ENCODE measurements at places on chromosomes 4 and X. TPM values are rescaled to one million over a fixed set of nuclear protein-coding genes. Genes with fewer than 3 reads are reported as not detected.

The LDB2 gene
- 26.6 TPM for total RNA-seq

The KLB gene
- total RNA-seq = under 0.01 TPM

The EXOC1L gene
- not detected for total RNA-seq

The TCEAL1 gene
- 212 TPM for total RNA-seq

The CT47B1 gene
- not detected for total RNA-seq

The LRCH2 gene
- 11.6 TPM for total RNA-seq

The MBNL3 gene
- total RNA-seq = 13.8 TPM

The SLIT2 gene
- total RNA-seq = 95.9 TPM

The ARHGEF38 gene
- total RNA-seq = 0.29 TPM

The ARHGAP36 gene
- not detected for total RNA-seq

The GK2 gene
- total RNA-seq = not detected

DNA sequence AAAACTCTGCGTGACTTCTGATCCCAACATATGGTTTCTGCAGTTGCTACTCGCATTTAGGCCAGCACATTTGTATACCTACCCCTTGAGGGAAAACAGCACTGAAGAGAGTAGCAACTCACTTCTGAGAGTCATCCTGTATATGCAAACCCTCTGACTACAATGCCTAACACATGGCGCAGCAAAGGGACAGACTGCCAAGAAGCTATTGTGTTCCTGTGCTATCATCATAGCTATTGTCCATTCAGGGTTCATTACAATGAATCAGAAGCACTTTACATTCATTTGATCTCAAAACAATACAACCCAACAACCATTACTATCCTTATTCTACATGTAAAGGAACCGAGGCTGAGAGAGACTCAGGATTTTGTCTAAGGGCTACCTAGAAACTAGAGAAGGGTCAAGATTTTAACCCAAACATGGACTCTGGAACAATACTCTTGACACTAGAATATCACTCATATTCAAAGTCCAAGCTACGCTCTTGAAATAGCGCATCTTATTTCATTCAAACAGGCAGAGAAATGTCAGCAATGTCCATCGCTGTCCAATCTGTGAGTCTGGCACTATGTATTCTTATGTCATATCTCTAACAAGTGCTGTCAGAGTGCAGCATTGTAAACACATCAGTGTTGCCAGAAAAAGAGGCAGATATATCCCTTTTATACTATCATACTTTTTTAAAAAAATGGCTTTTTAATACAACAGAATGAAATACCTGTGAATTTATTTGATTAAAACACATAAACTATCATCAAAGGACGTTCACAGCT is 173.6 kb downstream of the CORIN start:
- H3K4me1 ChIP-seq = no peaks in the 10 kb centered on the region
- H3K36me3 ChIP-seq = no peaks in the 10 kb centered on the region
- H3K27me3 ChIP-seq = no peaks in the 10 kb centered on the region
- H3K27ac ChIP-seq = no peak overlapping the region

- H3K4me3 ChIP-seq = no peak overlapping the region
- no peak for DNase-seq
- H3K4me1 ChIP-seq = no peaks in the 10 kb centered on the region
- no peaks in the 10 kb centered on the region for H3K27me3 ChIP-seq
Observed at GRCh38 chr4:47145630-47146029, 114.3 kb downstream of the GABRB1 start.

DNA sequence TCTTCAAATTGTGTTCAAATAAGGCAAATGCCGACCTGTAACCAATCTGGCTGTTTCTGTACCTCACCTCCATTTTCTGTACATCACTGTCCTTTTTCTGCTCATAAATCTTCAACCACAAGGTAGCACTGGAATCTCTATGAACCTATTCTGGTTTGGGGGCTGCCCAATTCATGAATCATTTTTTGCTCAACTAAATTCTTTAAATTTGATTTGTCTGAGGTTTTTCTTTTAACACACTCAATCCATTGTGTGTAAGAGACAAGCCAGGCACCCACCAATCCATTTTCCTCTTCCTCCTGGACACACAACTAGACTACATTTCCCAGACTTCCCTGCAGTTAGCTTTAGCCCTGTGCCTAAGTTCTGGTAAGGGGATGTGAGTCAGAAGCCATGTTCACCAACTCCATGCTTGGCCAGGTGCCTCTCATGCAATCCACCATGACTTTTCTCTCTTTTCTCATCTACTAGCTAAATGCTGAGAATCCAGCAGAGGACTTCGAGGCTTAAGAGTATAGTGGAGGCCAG is 193.2 kb upstream of the KLF3 start:
- H3K36me3 ChIP-seq = no peaks in the 10 kb centered on the region
- H3K4me1 ChIP-seq = peaks cover 13% of the 10 kb centered on the region
- peak; percentile 19 for DNase-seq
- H3K27me3 ChIP-seq = no peaks in the 10 kb centered on the region
- H3K4me3 ChIP-seq = no peak overlapping the region

DNA sequence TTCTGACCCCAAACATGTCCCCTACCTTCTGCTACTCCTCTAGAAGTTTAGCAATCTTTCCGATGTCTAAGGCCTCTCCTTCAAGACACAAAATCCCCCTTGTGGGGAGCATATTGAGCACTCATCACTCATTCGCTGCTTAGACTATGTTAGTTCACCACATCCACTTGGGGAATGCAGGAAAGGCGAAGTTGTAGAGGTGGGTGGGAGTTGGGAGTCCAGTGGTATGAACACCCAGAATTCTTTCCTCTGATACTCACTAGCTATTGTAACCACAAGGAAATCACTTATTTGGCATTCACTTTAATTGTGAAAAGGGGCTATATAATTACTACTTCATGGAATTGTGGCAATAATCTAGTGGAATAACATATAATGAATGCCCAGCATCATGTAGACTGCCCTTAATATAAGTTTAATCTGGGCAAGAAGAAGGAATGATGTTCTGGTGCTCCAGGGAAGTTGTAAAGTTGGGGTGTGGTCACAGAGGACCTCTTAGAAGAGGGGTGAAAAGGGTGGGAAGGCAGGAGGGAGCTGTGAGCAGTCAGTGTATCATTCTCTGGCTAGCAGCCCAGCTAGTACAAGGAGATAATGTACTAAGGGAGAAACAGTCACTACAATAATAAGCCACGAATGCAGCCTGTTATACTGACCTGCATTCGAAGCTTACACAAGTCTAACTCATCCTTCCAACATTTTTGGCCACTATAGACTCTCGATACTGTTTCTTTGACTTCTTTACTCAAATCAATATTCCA is 468.2 kb upstream of the DIPK2B start:
- H3K27me3 ChIP-seq = no peaks in the 10 kb centered on the region
- H3K27ac ChIP-seq = no peak overlapping the region
- H3K4me1 ChIP-seq = no peaks in the 10 kb centered on the region
- H3K36me3 ChIP-seq = no peaks in the 10 kb centered on the region
- H3K4me3 ChIP-seq = no peak overlapping the region

DNA sequence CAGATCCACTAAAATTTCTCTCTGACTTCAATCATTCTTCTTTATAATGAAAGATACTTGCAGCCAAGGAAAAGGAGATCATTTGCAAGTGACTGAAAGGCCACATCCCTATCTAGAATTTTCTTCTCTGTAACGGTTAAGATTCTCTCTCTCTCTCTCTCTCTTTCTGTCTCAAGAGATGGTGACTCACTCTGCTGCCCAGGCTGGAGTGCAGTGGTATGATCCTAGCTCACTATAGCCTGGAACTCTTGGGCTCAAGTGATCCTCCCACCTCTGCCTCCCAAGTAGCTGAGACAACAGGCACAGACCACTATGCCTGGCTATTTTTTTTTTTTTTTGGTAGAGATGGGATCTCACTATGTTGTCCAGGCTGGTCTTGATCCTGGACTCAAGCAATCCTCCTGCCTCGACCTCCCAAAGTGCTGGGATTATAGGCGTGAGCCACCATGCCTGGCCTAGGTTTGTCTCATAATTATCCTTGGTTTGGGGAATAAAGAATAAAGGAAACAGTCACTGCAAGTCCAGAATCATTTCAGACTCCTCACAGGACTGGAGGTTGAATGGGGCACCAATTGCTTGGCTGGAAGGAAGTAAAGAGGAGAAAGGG is 33.3 kb upstream of the GALNT7 start:
- H3K36me3 ChIP-seq = no peaks in the 10 kb centered on the region
- no peak overlapping the region for H3K27ac ChIP-seq
- DNase-seq = no peak
- H3K4me3 ChIP-seq = no peak overlapping the region

- H3K4me3 ChIP-seq = no peak overlapping the region
- H3K36me3 ChIP-seq = peaks cover 26% of the 10 kb centered on the region
- DNase-seq = peak; percentile 64
- no peak overlapping the region for H3K27ac ChIP-seq
- no peaks in the 10 kb centered on the region for H3K27me3 ChIP-seq
- H3K4me1 ChIP-seq = no peaks in the 10 kb centered on the region
Observed at GRCh38 chr4:139540632-139541031, 15.4 kb downstream of the SETD7 start.

GRCh38 chr4:21507439-21507838 is 441.1 kb downstream of the KCNIP4 start:
- DNase-seq = no peak
- no peaks in the 10 kb centered on the region for H3K36me3 ChIP-seq
- no peaks in the 10 kb centered on the region for H3K27me3 ChIP-seq
- H3K4me3 ChIP-seq = no peak overlapping the region
- H3K4me1 ChIP-seq = no peaks in the 10 kb centered on the region
- H3K27ac ChIP-seq = no peak overlapping the region

- no peaks in the 10 kb centered on the region for H3K36me3 ChIP-seq
- no peaks in the 10 kb centered on the region for H3K4me1 ChIP-seq
- H3K27ac ChIP-seq = no peak overlapping the region
- no peak overlapping the region for H3K4me3 ChIP-seq
- H3K27me3 ChIP-seq = no peaks in the 10 kb centered on the region
- DNase-seq = no peak
Observed at GRCh38 chr4:54971474-54971950, 153.9 kb downstream of the KDR start.

DNA sequence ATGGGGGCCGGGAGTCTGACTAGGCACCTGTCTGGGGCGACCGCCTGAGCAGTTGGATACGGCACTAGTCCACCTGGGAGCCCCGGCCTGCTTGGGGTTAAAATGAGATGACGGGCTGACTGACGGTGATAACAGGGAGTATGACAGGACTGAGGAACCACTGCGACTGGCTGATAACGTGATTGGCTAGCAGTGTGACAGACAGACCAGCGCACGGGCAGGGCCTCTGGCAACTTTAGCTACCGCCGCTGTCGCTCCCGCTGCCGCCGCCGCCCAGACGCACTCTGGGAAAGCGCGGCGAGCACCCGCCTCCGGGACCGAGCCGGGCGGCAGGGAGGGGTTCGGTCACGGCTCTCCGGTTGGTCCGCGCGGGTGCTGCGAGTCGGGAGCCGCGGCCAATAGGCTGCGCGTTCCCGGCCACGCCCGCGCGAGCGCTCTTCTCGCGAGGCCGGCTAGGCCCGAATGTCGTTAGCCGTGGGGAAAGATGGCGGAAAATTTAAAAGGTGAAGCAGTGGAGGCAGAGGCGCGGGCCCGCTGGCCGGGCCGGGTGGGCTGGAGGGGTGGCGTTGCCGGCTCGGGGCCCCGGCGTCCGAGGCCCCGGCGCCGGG is at the start of gene SUV39H1:
Gene SUV39H1, plus strand, starts transcription at position 434 of the 608 bp plus-strand sequence. Its CDS starts 51 bp downstream, at position 485.
- peak within 1 kb of the TSS; percentile 65 for H3K4me3 ChIP-seq
- no peaks in the 10 kb centered on the region for H3K27me3 ChIP-seq
- peak within 1 kb of the TSS; percentile 88 for H3K27ac ChIP-seq
- peaks cover 19% of the 10 kb centered on the region for H3K36me3 ChIP-seq
- DNase-seq = peak; percentile 94

DNA sequence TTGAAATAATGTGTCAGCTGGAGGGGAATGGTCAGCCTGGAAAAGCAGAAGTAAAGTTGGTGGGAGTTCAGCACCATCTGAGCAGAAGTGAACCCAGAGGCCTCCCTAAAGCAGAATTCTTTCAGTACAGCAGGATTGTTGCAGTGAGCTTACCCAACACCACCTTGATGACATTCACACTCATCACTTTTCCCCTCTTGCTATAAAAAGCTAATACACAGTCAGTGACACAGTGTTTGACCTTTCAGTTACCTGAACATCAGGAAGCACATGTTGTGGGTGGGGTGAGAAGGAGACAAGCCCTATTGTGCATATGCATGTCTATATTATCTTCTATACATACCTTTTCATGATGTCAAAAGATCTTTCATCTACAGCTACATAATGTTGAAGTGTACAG is 624.7 kb upstream of the ZFP42 start:
- no peak for DNase-seq
- no peaks in the 10 kb centered on the region for H3K27me3 ChIP-seq
- H3K4me3 ChIP-seq = no peak overlapping the region
- H3K36me3 ChIP-seq = no peaks in the 10 kb centered on the region

DNA sequence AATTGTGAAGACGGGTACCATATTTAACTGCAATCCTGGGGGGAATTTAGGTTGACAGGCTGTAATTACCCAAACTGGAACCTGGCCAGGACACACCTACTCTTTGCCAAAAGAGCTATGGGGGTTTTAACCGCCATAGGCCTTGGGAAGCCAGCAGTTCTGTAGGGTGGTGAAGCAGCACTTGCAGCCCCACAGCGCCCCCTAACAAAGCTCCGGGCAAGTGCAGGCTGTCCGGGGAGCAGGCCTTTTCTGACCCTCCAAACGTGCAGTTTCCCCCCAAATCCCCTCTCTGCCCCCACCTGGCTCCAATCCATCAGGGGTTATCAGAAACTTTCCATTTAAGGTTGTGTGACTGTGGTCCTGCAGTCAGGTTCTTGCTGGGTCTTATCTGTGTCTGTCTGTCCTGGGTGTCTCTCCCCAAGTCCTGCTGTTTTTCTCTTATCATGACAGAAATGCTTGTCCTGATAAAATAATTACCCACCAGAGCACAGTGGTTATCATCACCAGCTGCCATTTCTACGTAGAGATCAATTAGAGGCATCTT is 350.9 kb downstream of the MID1IP1 start:
- no peak overlapping the region for H3K4me3 ChIP-seq
- no peaks in the 10 kb centered on the region for H3K27me3 ChIP-seq
- H3K4me1 ChIP-seq = no peaks in the 10 kb centered on the region
- no peak for DNase-seq
- no peaks in the 10 kb centered on the region for H3K36me3 ChIP-seq
